Activated CD4-positive, alpha-beta T cell treated with anti-CD3 and anti-CD28 coated beads for 36 hours (primary cell): ENCODE measurements at places on chromosomes 12 and 14. TPM values are rescaled to one million over a fixed set of nuclear protein-coding genes. Genes with fewer than 3 reads are reported as not detected.

Gene IFI27
- 3.1 TPM for total RNA-seq

Gene OR6C2
- total RNA-seq: not detected

Gene TAS2R30
- 1.4 TPM for total RNA-seq

Gene PSMB11
- not detected for total RNA-seq

Gene TIMELESS
- 46.3 TPM for total RNA-seq

Gene KCNC2
- not detected for total RNA-seq

Gene DCN
- total RNA-seq: not detected
